8988T (cell line): ENCODE measurements at places on chromosomes 4 and X.

- DNase-seq: no peak
Measured at GRCh38 chr4:169840554-169840953, 82.8 kb upstream of the HPF1 start.

GRCh38 chr4:166506051-166506450, 633.0 kb downstream of the TLL1 start:
- DNase-seq: no peak

GRCh38 chrX:151042842-151043241, 59.7 kb downstream of the HMGB3 start:
- no peak for DNase-seq

DNA sequence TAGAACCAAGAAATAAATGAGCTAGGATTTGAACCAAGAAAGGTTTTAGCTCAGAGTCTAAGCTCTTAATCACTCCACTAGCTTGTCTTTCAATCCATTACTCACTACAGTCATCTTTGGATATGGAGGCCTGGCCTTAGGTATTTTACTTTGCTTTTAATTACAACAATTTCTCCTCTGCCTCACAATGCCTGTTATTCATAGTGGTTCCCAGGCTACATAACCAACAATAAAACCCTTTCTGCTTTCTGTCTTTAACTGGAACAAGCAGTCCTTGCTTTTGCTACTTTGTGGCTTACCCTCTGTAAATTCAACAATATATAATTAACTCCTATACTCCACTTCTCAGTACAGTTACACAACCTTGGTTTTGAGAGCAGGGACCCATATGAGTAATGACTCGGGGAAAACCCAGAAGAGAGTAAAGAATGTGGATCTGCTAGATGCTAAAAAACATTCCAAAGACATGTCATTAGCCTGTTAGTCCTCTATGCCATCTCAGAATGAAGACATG, 94.7 kb upstream of the NAP1L5 start:
- DNase-seq: no peak

- DNase-seq: no peak
Measured at GRCh38 chrX:8405631-8406030, 59.0 kb upstream of the VCX3B start.

GRCh38 chr4:87053802-87054767, 119.3 kb downstream of the AFF1 start:
- DNase-seq: no peak

- DNase-seq: no peak
Measured at GRCh38 chr4:21136051-21136630, 435.9 kb downstream of the PACRGL start.

- no peak for DNase-seq
Measured at GRCh38 chr4:119000400-119000799, 111.7 kb downstream of the SYNPO2 start.

DNA sequence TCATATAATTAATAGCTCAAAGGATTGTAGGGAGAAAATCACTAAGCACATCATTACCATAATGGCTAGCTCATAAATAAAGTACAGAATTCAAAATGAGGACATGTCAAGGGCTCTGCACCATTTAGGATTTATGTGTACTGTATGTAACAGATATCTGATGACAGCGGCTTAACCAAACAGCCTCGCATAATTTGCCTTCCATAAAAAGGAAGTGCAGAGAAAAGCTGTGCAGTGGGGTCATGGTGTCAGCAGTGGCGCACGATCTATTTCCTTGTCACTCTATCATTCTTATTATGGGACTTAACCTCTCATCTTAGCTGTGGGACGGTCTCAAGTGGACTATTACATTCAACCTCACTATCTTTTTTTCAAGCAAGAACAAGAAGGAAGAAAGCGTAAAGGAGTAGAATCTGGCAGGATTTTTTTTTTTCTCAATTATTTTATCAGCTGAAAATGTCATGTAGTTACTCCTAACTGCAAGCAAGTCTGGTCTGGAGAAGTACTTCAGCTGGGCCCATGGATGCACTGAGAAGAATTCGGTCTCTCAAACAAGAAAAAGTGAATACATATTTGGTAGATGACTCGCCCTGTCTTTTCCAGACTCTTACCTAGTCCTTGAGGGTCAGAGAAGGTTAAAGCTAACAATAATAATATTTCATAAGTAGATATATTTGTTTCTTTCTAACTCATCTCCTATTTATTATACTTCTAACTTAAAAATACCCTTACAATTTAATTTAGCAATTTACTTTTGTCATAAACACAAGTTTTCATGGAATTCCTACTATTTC, 94.6 kb downstream of the COX18 start:
- no peak for DNase-seq

DNA sequence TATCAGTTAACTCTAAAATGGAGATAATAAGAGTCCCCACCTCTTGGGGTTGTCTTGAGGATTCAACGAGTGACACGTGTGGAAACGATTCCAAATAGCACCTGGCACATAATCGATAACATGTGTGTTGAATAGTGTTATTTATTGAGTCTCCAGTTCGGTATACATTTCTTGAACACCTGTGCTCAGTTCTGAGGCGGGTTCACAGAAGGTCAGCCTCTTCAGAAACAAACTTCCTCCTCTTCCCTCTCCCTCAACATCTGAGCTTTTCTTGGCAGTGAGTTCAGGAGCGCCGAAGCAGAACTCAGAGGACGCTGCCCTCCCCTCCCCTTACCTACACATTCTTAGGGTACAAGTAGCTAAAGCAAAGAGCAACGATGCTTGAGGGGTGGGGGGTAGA, 934 bp downstream of the PDHA1 start:
- DNase-seq: no peak

- DNase-seq: no peak
Measured at GRCh38 chr4:3684546-3684945, 81.6 kb upstream of the ADRA2C start.

GRCh38 chr4:76581077-76581962, 146.3 kb downstream of the SHROOM3 start:
- DNase-seq: no peak

GRCh38 chr4:151276787-151277562, at the start of gene PRSS48:
Gene PRSS48, plus strand, starts transcription at chr4:151277161. Its CDS starts 12 bp downstream, at chr4:151277173.
- peak; percentile 33 for DNase-seq

- DNase-seq: no peak
Measured at GRCh38 chrX:78838709-78839108, 91.2 kb downstream of the LPAR4 start.

DNA sequence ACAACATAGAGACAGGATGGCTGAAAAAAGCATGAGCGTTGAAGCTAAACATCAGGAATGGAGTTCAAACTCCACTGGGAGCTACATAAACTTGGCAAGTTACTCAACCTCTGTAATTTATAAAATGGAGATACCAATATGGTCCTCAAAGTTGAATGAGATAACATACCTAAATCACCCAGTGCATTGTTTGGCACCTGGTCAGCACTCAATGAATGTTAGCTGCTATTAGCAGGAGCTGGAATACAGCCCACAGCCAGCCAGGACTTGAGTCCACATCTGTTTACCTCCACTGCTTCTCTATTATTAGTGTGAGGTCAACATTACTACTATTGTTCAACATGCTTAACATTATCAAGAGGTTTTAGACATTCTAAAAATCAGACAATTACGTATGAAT, 97.9 kb downstream of the NR3C2 start:
- no peak for DNase-seq

GRCh38 chr4:35643661-35644060, 600.7 kb downstream of the ARAP2 start:
- no peak for DNase-seq

- no peak for DNase-seq
Measured at GRCh38 chrX:11460347-11460746, 167.1 kb downstream of the AMELX start.

DNA sequence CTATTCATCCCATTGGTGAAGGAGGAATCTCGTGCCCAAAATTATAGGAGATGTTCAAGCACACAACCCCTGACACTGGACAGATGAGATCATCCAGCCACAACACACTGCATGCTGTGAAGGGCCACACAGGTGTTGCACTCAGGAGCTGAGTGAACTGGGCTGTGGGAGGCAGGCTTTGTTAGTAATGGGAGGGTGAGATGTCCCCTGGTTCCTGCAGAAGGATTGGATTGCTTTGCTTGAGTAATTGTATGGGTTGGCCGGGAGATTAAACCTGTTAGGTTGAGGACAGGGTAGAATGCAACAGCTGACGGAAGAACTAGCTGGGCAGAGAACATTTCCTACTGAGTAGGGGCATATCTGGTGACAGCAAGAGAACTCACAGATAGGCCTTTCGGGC, 152.2 kb downstream of the TACR3 start:
- DNase-seq: no peak

GRCh38 chr4:35147761-35148160, 1096.6 kb downstream of the ARAP2 start:
- DNase-seq: no peak

DNA sequence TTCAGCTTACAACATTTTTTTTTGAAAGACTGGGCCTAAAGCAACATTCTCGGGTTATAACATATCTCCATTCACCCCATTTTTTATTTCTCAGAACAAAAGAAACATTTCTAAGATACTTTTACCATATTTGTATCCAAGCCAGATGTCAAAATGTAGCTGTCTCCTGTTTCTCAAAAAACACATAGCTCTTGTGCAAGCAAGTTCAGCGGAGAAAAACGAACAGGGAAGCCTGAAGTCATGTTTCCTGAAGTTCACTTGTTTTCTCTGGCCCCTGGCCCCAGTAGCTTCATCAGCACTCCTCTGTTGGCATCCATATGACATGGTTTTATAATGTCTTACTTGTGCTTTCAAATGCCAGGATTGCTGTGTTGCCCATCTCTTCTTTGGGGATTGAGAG, 218.2 kb downstream of the BANK1 start:
- DNase-seq: no peak

DNA sequence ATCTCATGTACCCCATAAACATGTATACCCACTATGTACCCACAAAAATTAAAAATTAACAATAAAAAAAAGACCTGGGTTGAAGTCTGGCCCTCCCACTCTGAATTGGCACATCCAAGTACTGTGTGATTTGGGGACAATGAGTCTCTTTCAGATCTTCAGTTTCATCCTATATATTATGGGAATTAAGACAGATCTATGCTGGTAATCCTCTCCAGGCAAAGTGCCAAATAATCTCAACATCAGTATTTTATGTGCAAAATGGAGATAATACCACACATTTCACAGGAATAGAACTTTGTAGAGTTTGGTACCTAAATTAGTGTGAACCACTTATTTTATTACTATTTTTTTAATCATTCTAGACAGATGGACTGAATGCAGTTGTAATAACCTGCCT, 11.0 kb upstream of the SCD5 start:
- DNase-seq: no peak

GRCh38 chr4:84479663-84480062, 19.4 kb downstream of the NKX6-1 start:
- no peak for DNase-seq

GRCh38 chrX:17067534-17067933, 121.1 kb downstream of the REPS2 start:
- DNase-seq: no peak

DNA sequence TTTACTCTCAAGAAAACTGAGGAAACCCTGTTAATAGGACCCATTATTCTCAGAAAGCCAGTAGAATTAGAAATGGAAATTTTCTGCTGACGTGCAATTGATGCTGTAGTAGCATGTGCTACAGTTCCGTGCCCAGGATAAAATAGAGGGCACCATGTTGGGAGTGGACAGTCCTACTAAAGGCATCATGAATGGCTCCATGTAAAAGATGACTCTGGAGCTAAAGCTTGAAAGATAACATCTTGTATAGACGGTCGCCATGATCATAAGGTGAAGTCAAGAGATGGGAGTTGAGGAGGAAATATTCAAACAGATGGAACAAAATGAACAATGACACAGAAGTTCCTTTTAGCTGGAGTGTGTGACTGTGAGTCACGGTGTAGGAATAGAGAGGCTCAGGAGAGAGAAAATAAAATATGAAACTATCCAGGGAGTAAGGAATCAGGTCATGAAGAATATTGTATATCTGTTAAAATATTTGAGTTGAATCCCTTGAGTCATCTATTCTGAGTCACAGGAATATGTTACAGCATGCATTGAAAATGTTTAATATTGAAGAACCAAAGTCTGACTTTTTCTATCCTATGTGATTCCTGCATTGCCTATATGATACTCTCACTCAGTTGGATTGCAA, 31.8 kb downstream of the ANXA10 start:
- DNase-seq: no peak

DNA sequence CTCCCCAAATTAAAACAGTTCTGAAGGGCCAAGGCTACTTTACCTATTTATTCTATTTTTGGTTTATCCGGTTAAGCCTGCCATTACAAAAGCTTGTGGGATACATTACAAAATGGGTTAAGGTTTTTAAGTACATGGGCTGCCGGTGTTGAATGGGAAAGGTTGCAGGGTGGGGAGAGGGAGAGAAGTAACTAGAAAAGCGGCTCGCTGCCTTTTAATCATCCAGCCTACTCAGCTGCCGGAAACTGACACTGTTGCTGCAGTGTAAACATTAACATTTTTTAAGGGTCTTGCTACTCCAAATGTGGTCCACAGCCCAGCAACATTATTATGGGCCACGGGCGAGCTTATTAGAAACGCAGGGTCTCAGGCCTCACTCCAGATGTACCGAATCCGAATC, 1.5 kb upstream of the IL1RAPL1 start:
- DNase-seq: no peak

DNA sequence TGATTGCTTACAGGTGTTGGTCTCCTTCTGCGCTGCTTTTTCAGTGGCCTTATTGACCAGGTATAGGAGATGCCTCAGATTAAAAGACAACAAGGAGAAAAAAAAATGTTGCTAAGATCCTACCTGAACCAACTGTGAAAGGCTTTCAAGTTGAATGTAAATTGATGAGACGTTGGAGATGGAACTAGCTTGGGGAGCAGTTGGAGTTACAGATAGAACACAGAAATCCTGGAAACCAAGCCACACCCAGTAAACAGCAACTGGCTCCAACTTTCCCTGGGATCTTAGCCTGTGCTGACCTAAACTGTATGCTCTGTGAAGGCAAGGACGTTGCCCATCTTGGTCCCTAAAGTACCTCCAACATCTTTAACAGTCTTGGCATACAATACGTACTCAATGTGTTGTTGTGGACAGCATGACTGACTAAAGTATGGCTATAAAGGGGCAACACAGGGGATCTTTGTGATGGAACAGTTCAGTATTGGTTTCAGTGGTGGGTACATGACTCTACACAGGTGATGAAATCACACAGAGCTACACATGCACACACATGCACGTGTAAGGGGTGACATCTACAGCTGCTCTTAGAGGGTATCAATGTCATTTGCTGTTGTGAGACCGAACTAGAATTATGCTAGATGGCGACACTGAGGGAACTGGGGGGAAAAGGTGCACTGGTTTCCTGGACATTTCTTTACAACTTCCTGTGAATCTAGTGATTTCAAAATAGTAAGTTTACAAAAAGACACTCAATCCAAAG, 22.3 kb downstream of the GAB3 start:
- DNase-seq: no peak

DNA sequence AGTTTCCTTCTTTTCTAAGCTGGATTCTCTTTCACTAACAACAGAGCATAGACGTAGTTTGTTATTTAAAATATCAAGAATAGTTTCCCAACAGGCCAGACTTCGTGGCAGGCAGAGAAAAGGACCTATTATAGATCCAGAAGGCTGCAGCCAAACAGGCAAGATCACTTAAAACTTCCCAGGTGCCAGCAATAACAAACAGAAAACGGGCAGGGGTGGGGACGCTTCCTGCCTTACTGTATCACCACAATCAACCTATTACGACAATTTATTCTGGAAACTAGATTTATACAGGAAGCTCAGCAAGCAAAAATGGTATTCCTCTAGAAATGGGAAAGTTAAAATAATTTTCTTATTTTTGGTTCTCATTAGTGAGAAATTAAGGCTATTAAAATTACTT, 22.1 kb downstream of the RWDD4 start:
- no peak for DNase-seq

- DNase-seq: no peak
Measured at GRCh38 chr4:5463361-5463760, 245.0 kb downstream of the EVC2 start.

GRCh38 chr4:60482921-60483351, 717.2 kb upstream of the ADGRL3 start:
- no peak for DNase-seq
